Stimulated activated CD8-positive, alpha-beta memory T cell treated with anti-CD3 and anti-CD28 coated beads, Interleukin-7, amount 100 ng/mL, for 24 hours (primary cell): ENCODE measurements at places on chromosomes 6 and 20.

DNA sequence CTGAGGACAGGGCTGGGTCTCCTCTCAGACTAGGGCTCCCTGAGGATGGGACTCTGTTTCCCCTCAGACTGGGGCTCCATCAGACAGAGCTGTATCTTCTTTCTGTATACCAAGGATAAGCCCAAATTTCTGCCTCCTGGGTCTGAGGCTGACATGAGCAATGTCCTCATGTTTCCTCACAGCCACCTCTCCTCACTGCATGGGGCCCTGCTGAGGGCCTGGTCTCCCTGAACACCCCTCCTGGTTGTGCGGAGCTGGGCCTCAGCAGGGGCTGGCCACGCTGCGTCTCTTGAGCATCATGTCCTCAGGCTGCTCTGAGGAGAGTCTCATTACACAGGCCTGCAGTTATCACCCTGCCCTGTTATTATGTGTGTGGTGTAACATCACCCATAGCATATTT is 144.6 kb downstream of the LRFN2 start:
- DNase-seq: no peak

- no peak for DNase-seq
Measured at GRCh38 chr6:36131511-36132245, 1.4 kb downstream of the MAPK13 start.

DNA sequence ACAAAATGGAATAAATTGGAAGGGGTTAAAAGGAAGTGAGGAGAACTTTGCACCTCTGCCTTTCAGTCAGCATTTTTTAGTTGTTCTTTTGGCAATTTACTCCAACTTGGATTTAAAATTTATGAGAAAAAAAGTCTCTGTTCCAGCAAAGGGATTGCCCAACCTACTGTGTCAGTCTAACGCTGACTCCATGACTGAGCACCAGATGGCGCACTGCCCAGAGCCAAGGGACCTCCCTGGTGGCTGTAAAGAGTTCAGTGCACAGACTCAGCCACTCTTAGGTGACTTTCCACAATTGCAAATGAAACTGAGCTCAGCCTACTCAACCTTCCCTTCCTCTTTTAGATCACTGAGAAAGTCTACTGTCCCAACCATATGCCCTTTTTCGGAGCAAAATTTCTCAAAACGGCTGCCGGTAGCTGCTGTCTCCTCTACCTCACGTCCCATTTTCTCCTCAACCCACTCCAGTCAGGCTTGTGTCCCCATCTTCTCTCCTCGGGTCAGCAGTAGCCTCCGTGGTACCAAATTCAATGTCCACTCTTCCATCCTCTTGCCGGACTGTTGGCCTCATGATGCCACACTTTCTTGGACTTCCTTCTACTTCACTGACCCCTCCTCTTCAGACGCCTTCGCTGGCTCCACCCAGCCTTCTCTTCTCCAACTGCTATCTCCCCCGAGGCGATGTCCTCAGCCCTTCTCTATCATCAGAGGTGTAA is 38.7 kb downstream of the GSTA2 start:
- peak; percentile 32 for DNase-seq

DNA sequence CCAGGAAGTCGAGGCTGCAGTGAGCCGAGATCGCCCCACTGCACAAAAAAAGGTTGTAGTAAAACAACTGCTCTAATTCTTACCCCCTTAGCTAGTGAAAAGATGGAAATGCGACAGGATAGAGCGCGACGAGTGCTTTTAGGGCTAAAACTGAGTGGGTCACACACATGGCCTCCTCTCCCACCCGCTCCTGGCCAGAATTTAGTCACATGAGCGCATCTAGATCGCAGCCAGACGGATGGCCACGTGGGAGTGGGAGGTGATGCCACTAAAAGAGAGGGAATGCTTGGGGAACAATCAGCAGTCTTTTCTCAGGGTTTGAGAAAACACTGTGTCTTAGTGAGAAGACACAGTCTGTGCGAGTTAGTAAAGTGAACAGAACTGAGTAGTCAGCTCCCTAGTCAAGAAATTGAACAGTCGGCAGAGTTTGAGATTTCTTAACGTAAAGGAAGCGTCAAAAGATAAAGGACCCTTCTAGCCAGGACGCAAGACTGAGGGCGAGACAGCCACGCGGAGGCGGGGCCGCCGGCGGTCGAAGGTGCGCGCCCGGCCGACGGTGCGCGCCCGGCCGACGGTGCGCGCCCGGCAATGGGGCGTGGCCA is 664 bp upstream of the ACTR5 start:
- no peak for DNase-seq

GRCh38 chr6:161954699-161955276 is 680.9 kb upstream of the AGPAT4 start:
- DNase-seq: no peak

- DNase-seq: no peak
Measured at GRCh38 chr20:52033313-52033712, 158.3 kb downstream of the ZFP64 start.

DNA sequence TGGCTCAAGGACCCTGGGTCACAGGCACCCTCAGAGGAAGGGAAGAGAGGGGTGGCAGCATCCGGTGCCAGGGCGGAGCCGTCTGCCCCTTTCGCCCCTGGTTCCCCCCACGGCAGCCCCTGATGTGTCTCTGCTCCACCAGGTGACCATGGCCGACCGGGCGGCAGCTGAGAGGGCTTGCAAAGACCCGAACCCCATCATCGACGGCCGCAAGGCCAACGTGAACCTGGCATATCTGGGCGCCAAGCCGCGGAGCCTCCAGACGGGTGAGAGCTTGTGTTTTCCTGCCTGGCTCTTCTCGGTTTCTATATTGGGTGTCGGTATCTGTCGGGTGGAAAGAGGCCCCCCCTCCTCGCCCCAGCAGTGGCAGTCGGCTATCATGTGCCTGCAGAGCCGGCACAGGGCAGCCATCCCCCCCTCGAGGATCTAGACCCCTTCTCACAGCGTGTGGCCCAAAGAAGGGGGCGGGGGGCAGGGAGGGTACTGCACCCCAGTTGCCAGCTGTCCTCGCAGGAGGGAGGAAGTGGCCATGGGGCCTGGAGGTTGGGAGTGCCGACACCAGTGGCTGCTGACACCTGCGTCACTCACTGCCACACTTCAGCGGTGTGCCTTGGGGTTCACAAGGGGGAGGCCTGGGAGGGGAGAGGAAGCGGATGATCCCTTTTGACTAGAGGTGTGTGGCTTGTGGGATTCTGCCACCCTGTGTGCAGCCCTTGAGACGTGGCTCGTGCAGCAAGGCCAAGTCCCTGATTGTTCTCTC is 1.5 kb downstream of the RBM38 start:
- DNase-seq: peak; percentile 54

GRCh38 chr20:45008521-45009049 is 42.3 kb downstream of the STK4 start:
- DNase-seq: no peak

DNA sequence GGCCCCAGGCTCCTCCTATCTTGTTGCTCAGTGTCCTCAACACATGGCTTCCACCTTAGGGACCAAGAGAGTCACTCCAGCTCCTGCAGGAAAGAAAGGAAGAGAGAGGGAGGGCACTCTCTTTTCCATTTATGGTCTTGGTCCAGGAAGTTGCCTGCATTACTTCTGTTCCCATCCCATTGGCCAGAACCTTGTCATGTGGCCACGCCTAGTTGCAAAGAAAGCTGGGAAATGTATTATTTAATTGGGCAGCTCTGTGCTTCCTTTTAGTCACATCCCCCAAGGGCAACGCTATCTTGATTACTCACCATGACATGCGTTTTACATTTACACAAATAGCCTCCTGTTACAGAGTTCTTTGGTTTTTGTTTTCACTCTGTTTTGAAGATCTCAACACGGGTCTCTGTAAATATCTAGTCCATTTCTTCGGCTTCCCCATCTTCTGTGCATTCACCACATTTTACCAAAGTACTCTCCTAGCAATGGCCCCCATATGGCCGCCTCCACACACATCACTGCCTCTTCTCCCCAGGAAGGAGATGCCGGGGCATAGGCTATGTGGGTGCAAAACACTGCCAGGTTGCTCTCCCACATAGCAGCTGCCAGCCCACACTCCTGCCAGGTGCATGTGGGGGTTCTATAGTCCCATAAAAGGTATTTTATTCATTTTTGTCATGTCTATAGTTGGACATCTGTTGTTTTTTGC is 35.7 kb upstream of the ZMYND8 start:
- no peak for DNase-seq

- DNase-seq: no peak
Measured at GRCh38 chr6:40251637-40252300, 317.5 kb upstream of the MOCS1 start.

DNA sequence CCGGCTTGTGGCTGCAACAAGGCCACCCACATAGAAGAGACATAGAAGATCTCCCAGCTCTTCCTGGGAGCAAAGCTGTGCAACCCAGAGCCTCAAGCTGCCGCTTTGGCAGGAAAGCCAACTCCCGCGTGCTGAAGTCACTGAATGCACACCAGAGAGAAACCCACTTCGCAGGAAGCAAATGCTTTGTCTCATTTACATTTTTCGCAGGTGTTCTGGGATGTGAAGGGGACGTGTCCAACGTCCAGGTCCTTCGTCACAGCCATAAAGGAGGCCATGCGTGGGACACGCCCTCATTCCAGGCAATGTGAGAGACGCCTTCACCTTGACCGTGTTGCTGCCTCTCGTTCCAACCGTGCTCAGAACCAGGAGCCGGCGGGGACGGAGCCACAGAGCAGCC is 24.4 kb downstream of the KCNQ2 start:
- DNase-seq: no peak

DNA sequence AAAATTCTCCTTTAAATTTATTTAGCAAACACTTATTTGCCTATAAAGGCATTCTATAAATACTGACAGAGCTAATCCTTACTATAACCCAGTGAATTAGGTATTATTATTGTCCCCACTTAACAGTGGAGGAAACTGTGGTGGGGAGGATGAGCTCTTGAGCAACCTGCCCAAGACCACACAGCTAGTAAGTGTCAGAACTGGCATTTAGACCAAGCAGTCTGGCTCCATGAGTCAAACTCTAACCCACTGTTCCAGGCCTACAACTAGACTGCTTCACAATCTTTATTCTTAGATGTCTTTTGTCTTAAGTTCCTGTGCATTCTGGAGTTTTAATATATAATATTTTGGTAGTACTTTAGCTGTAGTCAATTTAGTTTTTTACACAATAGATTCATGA is 530.8 kb downstream of the BCKDHB start:
- no peak for DNase-seq

DNA sequence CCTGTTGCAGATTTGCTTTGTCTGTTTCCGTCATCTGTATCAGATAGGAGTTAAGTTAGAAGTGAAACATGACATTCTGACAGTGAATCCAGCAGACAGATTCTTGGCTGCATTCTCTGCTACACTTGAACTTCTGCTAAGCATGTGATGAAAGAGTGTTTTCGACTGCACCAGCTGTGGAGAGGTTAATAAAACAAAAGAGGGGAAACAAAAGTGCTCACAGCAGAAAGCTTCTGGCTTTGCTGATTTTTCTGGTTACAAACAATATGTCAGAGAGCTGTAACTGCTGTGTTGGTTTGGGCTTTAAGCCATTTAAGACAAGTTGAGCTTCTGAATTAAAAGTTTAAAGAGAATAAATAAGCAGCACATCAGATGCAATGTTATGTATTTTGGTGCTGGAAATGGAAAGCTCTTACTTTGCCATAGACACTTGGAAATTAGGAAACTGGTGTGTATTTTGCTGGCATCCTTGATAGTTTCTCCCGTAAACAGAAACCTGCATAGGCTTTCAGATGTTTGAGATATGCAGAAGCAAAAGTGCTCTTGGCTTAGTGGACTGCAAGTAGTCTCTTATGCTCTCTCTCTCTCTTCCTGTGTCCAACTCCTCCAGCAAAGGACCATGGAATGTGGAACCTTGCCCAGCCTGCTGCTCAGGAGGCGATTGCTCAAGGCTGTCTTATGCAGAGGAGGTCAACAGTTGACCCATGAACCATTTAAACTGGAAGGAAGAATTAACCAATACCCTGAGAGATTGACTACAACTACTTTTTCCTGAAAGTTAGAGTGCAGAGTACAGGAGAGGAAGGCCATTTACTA is 104.9 kb downstream of the RPS12 start:
- no peak for DNase-seq

DNA sequence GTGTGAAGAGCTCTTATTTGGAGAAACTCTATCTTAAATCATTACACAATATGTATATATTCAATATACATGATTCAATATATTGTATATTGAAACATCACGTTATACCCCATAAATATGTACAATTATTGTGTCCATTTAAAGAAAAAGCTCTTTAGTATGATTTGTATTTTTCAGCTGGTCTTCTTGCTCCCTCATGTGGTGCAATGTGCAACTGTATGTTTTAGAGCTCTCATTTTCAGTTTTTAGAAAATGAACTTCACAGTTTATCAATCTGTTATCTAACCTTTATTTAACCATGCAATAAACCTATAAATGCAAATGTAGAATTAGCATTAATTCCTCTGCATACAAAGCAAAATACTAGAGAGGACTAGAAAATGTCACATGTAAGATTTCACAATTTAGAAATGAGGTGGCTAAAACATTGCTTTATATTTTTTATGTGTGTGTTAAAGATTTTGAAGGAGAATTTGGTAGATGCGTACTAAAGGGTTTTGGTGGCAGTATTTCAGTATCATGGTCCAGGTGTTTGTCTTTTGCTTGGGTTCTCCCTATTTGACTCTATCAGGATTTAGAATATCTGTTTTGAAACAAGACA is 167.1 kb downstream of the PHF3 start:
- DNase-seq: no peak

- no peak for DNase-seq
Measured at GRCh38 chr6:84892671-84893070, 128.3 kb upstream of the TBX18 start.

DNA sequence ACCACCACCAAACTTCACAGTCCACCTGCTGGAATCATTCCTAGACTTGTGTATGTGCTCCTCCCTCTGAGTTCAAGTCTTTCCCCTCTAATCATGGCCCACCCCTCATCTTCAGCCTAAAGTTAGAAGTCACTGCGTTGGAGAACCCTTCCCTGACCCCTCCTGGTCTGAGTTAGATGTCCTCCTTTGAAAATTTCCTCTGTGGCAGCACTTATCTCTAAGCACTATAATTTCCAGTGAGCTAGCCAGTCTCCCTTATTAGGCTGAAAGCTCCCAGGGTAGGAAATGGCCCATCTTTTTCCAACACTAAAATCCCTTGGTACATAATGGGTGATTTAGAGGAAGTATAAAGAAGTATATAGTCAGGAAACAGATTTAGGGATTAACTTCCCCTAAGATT is 63.2 kb downstream of the SESN1 start:
- DNase-seq: no peak
